Nucleus accumbens (tissue), 56 donors: ENCODE measurements at places on chromosomes 7 and 10.

GRCh38 chr10:123212640-123213039 is 58.4 kb downstream of the BUB3 start:
- no peak for DNase-seq

- DNase-seq = no peak
Observed at GRCh38 chr10:126013489-126014281, 117.3 kb downstream of the FANK1 start.

DNA sequence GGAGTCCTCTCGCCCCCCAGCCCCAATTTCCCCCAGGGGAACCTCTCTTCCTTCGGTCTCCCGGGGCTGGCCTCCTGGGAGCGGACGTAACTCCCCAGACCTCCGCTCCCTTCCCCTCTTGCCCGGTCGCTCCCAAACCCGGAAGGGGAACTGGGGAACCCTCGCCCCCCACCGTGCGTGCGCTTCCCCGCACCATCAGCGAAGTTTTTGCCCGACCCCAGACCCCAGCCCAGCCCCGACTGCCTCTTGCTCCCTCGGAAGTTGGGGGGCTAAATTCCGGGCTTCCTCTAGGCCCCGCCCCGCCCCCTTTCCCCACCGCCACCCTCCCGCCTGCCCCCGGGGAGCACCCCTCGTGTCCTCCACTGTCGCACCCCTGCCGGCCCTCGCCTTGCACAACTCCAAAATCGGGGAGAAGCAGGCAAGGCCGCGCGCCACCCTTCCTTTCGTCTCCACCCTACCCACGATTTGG is 436 bp downstream of the GNB2 start:
- DNase-seq = no peak

DNA sequence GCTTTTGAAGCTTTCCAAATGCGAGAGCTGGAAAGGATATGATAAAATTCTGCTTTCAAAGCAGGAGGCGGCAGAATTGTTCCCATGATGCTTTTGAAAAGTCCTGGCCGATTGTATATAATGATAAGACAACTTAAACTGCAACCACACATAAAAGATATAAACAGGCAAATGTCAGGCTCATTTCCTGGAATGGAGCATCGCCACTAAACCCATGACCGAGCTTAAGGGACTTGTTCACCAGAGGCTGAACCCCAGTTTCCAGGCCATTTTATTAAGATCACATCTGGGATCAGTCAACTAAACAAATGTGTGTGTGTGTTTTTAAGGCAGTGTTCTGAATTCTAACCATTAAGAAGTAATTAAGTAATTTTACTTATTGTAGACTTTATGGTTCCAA is 131.6 kb downstream of the ITGA8 start:
- no peak for DNase-seq

- no peak for DNase-seq
Observed at GRCh38 chr10:68086910-68087684, 12.0 kb upstream of the HERC4 start.

DNA sequence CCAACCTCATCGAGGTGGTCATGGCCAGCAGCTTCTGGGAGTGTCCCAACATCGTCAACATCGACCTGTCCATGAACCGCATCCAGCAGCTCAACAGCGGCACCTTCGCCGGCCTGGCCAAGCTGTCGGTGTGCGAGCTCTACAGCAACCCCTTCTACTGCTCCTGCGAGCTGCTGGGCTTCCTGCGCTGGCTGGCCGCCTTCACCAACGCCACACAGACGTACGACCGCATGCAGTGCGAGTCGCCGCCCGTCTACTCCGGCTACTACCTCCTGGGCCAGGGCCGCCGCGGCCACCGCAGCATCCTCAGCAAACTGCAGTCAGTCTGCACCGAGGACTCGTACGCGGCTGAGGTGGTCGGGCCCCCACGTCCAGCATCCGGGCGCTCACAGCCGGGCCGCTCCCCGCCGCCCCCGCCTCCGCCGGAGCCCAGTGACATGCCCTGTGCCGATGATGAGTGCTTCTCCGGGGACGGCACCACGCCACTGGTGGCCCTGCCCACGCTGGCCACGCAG is 75.0 kb downstream of the ELFN1 start:
- DNase-seq = no peak

DNA sequence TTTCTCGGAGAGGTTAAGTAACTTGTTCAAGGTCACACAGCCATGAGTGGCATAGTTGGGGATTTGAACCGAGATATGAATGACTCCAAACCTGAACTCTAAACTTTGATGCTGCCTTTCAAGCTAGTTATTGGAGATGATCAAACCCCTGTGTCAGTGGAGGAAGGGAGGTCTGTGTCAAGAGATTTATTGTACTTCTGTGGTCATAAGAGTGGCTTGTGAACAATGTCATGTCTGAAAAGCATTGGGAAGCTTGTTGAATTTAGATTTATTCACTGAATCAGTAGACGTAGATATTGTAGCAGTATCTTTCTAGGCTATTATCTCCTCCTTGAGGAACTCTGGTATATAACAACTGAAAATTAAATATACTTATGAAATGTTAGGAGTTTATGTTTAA is 27.3 kb downstream of the SNX10 start:
- no peak for DNase-seq

DNA sequence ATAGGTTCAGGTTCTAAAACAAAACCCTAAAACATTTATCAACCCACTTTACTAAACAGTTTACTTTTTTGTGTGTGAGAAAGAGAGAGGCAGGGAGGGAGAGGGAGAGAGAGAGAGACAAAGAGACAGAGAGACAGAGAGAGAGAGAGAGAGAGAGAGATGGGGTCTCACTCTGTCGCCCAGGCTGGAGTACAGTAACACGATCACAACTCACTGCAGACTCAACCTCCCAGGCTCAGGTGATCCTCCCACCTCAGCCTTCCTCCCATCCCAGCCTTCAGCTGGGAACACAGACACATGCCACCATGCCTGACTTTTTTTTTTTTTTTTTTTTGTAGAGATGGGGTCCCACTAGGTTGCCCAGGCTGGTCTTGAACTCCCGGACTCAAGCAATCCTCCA is 52.9 kb downstream of the PARD3 start:
- no peak for DNase-seq

DNA sequence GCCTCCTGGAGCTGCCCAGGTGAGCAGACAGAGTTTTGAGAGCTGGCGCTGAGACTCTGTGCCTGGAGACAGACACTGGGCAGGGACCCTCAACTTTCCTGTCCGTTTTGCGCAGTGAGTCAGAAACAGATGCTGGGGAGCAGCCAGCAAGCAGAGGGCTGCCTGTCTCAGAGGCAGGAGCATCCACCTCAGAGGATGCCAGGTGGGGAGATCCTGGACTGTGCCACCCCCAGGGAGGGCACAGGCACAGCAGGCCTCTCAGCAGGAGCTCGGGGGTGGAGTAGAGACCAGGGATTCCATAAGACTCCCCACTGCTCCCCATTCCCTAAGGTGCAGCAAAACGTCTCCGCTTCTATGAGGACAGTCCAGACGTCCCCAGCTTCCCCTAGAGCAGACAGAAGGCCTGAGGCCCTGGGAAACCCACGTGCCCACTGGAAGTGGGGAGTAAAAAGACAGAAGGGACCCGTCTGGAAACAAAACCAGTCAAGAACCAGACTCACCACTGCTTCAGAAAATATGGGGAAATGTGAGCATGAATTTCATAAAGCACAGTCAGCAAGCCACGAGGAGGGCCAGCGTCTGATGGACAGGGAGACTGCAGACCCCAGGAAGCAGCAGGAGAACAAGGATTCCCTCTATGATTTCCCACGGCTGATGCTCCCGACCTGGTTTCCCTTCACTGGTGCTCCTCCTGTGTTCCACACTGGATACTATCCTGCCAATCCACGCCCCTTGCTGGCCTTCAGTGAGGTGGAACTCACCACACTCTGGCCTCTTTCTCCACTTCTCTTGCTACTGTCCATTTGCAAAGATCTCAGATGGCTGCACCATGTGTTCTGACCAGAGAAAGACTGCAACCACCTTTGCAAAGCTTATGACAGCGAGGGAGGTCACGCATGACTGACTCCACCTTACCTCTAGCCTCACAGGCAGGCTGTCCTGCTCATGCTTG is 151.3 kb upstream of the FAM20C start:
- DNase-seq = no peak

DNA sequence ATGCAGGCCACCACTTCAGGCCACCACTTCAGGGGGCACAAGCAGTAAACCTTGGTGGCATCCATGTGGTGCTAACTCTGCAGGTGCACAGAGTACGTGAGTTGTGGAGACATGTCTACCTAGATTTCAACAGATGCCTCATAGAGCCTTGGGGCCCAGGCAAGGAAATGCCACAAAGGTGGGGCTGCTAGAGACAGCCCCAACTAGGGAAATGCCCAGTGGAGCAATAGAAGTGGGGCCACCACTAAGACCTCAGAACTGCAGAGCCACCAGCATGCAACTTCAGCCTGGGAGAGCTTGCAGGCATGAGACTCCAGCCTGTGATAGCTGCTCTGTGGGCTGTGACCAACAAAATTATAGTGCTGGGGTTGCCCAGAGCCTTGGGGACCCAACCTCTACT is 107.6 kb downstream of the DNAJC1 start:
- no peak for DNase-seq

GRCh38 chr7:127967281-127967680 is 64.0 kb downstream of the LRRC4 start:
- no peak for DNase-seq

DNA sequence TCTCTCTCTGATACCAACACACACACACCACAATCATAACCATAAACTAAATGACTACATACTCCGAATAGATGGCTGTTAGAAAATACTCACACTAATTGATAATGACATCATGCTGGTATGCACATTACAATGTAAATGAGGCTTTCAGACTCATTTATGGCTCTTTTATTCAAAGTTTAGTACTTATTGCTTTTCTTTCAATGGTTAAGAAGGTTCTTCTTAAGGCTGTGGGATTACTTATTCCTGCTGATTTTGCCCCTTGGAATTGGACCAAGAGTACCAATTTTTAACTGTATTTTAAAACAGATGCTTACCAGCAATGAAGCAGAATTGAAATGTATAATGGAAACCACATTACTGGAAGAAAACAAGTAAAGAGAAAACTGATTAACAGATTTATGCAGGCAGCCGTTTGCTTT is 20.6 kb upstream of the CABCOCO1 start:
- no peak for DNase-seq

GRCh38 chr10:12768156-12769100 is 233.1 kb downstream of the CCDC3 start:
- DNase-seq = no peak

DNA sequence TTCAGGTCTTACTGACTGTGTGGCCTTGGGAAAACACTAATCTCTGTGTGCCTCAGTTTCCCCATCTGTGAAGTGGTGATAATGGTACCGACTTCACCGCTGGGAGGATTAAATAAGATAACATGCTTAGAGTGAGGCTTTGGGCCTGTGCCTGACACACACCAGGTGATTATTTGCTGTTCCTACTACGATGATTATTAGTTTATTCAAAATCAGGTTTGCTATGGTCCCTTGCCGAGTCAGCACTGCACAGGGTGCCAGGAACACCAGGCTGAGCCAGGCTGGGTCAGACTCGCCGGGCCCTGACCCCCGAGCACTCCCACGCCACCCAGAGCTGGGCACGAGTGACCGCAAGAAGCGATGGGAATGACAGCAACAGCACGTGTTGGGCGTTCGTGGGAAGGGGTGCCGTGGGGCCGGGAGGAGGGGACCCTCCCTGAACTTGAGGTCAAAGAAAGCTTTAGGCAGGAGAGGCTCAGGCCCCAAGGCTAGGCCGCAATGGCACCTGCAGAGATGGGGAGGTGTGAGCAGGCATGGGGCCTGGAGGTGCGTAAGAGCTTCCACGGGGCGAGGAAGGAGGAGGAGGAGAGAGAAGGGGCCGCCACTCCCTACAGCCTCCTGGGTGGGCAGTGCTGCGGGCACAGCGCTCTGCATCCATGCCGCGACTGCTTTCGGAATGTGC is 325.4 kb downstream of the DNAJB6 start:
- no peak for DNase-seq

DNA sequence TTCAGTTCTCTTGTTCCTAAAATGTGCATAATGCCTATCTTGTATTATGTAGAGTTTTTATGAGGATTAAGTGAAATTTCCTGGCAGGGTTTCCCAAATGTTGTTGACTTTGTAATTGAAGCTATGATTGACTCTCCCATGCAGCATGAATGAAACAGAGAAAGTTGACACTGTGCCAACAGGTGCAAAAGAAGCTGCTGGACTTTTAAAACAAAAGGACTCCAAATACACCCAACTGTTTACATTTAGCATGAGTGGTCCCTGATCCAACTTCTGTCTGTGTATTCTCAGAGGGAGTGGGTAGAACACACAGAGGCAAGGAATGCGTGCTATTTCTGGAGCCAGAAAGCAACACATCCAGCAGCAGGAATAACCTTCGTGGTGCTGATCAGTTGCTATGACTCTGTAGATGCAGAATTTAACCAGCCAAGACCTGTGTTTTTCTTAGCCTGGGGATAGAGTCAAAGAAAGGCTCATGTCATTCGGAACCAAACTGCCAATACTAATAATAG is 14.4 kb upstream of the RBM20 start:
- no peak for DNase-seq

GRCh38 chr10:29386342-29386999 is 97.6 kb downstream of the LYZL1 start:
- no peak for DNase-seq

DNA sequence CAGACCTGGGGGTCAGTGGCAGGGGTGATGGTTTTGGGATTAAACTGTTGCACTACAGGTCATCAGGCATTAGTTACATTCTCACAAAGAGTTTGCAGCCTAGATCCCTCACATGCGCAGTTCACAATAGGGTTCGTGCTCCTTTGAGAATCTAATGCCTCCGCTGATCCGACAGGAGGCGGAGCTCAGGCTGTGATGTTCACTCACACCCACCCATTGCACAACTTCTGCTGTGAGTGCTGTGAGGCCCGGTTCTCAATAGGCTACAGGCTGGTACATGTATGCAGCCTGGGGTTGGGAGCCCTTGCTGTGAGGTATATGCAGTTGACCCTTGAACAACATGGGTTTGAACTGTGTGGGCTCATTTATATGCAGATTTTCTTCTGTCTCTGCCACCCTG is 416.4 kb downstream of the GFRA1 start:
- no peak for DNase-seq

- no peak for DNase-seq
Observed at GRCh38 chr7:36299223-36299774, 90.4 kb upstream of the ANLN start.

DNA sequence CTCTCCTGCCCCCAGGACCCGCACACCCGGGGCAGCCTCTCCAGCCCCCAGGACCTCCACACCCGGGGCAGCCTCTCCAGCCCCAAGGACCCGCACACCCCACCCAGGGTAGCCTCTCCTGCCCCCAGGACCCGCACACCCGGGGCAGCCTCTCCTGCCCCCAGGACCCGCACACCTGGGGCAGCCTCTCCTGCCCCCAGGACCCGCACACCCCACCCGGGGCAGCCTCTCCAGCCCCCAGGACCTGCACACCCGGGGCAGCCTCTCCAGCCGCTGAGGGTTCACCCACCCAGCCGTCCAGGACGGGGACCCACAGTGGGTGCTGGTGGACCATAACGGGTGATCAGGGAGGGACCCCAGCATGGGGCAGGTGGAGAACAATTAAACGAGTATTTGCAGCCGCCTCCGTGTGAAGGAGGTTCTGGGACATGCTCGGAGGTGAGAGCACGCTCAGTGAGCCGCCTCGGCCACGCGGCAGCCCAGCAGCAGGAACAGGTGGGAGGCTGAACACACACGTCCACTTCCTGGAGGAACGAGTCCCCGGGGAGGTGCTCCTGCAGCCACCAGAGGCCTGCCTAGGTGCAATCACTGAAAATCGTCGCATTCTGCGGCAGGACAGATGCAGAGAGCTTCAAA is 107.9 kb downstream of the PDGFA start:
- DNase-seq = no peak
